ENCODE measurements at places on chromosomes 4 and X. TPM values are rescaled to one million over a fixed set of nuclear protein-coding genes. Genes with fewer than 3 reads are reported as not detected.

GAGE13 gene
- not detected for total RNA-seq

LGI2 gene
- total RNA-seq = not detected

CENPE gene
- total RNA-seq = 2.7 TPM

MAGEE2 gene
- not detected for total RNA-seq

TMPRSS11D gene
- not detected for total RNA-seq

ARMCX4 gene
- total RNA-seq = 20.5 TPM

SLC25A14 gene
- total RNA-seq = 13.0 TPM

FAM9B gene
- not detected for total RNA-seq

TSPAN5 gene
- 2.8 TPM for total RNA-seq

TRIM60 gene
- not detected for total RNA-seq

DNA sequence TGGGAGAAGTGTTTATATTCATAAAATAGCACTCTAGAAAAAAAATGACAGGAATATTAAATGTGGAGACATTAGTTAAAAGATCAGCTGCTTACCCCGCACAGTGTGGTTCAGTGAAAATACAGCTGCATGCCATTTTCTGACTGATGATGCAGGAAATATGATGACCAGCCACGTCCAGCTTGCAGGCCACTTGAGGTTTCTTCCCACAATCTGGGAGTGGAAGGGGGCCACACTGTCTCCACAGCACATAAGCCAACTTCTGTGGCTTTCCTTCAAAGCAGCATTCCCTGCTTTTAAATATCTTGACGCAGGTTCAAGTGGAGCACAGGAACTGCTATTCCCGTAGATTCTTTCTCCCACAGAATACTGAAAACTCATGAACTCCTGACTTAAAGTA is 173.4 kb upstream of the GALNT7 start:
- DNase-seq = no peak
- H3K4me3 ChIP-seq = no peak overlapping the region
- H3K36me3 ChIP-seq = no peaks in the 10 kb centered on the region
- no peak overlapping the region for H3K27ac ChIP-seq

DNA sequence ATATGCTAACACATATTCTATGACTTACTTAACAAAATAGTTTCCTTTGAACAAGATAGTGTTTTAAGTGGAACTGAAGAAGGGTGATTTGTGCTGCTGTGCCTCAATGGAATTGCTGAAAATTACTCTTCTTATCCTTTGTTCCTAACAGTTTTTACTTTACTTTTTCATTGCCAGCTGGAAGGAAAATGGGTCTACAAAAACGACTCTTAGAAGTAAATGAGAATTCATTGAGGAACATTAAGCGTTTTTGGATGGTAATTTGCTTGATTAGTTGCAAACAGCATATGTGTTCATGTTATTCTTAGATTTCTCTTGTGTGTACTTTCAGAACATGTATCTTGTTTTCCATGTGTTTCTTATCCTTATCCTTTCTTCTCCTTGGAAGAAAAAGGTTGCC is 170.4 kb upstream of the VEGFC start:
- no peak overlapping the region for H3K4me3 ChIP-seq
- H3K27me3 ChIP-seq = no peaks in the 10 kb centered on the region
- no peak for DNase-seq
- no peaks in the 10 kb centered on the region for H3K36me3 ChIP-seq
- H3K27ac ChIP-seq = no peak overlapping the region

DNA sequence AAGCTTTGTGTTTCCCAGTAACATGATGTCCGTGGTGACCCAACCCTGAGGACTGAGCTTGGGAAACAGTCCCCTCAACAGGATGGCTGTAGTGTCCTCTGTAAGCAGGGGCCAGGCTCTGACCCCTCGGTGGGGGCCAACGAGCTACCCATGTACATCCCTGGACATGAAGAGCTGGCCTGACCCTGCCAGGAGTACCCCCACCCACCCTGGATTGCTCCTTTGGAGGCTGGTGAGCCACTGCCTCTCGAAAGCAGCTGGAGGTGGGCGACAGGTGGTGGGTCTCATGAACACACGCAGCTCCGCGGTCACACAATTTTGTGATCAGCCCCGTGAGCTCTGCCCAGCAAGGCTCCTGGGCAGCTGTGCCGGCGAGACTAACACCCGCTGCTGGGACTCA is 33.5 kb downstream of the NSG1 start:
- no peak for DNase-seq
- H3K27me3 ChIP-seq = no peaks in the 10 kb centered on the region
- H3K4me3 ChIP-seq = no peak overlapping the region
- peaks cover 27% of the 10 kb centered on the region for H3K4me1 ChIP-seq
- H3K27ac ChIP-seq = no peak overlapping the region
- peaks cover 39% of the 10 kb centered on the region for H3K36me3 ChIP-seq

DNA sequence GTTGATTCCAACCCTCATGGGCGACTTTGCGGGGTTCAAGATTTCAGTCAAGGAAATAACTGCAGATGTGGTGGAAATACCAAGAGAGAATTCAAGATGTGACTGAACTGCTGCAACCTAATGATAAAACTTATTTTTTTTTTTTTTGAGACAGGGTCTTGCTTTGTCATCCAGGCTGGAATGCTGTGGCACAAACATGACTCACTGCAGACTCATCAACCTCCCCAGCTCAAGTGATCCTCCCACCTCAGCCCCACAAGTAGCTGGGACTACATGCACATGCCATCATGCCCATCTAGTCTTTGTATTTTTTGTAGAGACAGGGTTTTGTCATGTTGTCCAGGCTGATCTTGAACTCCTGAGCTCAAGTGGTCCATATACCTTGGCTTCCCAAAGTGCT is 19.5 kb upstream of the WDFY3 start:
- H3K4me1 ChIP-seq = no peaks in the 10 kb centered on the region
- H3K36me3 ChIP-seq = no peaks in the 10 kb centered on the region
- no peaks in the 10 kb centered on the region for H3K27me3 ChIP-seq
- no peak overlapping the region for H3K27ac ChIP-seq
- H3K4me3 ChIP-seq = no peak overlapping the region
- DNase-seq = no peak

DNA sequence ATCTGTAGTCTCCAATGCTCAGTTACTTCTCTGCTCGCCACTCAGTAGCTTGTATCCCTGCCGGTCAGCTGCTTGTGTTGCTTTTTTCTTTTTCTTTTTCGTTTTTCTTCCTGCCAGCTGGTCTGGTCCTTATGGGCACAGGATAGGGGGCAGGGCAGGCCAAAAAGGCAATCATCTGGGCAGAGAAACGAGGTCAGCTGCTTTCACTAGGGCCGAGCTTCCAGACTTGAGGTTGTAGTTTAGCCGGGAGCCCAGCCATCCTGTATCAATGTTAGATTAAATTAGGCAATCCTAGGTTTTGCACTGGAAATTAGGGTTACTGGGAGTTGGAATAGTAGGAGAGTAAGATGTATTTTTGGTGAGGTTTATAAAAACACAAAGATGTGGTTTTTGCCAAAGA is 3.4 kb downstream of the ARSF start:
- no peaks in the 10 kb centered on the region for H3K27me3 ChIP-seq
- H3K4me3 ChIP-seq = no peak overlapping the region
- H3K4me1 ChIP-seq = no peaks in the 10 kb centered on the region
- no peak for DNase-seq

GRCh38 chr4:94534401-94535312 is 82.9 kb downstream of the PDLIM5 start:
- H3K27me3 ChIP-seq = no peaks in the 10 kb centered on the region
- H3K4me3 ChIP-seq = no peak overlapping the region
- H3K27ac ChIP-seq = no peak overlapping the region
- no peaks in the 10 kb centered on the region for H3K36me3 ChIP-seq
- no peaks in the 10 kb centered on the region for H3K4me1 ChIP-seq

GRCh38 chr4:47239649-47240048 is 208.3 kb downstream of the GABRB1 start:
- H3K36me3 ChIP-seq = no peaks in the 10 kb centered on the region
- DNase-seq = no peak
- no peak overlapping the region for H3K4me3 ChIP-seq
- no peak overlapping the region for H3K27ac ChIP-seq

- H3K36me3 ChIP-seq = no peaks in the 10 kb centered on the region
- H3K4me3 ChIP-seq = no peak overlapping the region
- no peak for DNase-seq
- H3K4me1 ChIP-seq = no peaks in the 10 kb centered on the region
Measured at GRCh38 chr4:97103252-97103651, 1040.0 kb downstream of the STPG2 start.

DNA sequence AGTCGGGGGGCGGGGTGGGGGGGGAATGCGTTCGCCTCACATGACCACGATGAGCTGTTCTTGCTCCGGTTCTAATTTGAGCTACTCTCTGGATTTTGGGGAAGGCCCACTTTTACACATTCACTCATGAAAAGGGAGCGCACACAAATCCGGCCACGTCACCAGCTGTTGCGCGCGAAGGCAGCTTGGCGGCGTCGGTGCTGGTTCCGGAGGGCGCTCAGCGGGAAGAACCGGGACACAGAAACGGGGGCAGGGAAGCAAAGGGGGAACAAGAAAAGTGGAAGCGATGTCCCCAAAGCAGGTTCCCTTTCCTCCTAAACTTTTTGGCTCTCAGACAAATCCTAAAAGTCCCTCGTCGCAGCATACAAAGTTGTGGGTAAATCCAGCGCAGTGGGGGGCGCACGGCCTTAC is 605 bp downstream of the ANXA5 start:
- H3K27ac ChIP-seq = no peak overlapping the region
- peaks cover 19% of the 10 kb centered on the region for H3K4me1 ChIP-seq
- H3K36me3 ChIP-seq = no peaks in the 10 kb centered on the region
- peak overlapping the region; percentile 92 for H3K4me3 ChIP-seq
- DNase-seq = peak; percentile 50

DNA sequence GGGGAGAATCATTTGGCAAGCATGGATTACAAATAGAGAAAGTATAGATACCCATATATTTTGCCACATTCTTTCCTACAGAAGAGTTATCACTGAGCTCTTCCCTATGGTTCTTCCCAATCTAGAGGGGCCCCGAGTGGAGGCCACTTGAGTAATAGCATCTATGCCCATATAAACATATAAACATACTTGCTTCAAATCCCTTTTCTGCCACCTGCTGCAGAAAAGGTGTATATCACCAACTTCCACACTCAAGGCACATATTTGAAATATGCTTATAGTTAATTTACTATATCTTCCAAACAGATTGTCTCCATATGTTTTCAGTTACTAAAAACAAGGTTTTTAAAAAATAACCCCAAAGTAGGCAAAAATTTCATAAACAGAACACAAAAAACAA is 642.8 kb upstream of the DIPK2B start:
- peaks cover 8% of the 10 kb centered on the region for H3K4me1 ChIP-seq
- no peak for DNase-seq
- H3K4me3 ChIP-seq = no peak overlapping the region
- no peak overlapping the region for H3K27ac ChIP-seq
- H3K36me3 ChIP-seq = peaks cover 5% of the 10 kb centered on the region

- no peaks in the 10 kb centered on the region for H3K27me3 ChIP-seq
- no peak overlapping the region for H3K4me3 ChIP-seq
- no peak for DNase-seq
Measured at GRCh38 chr4:167775375-167775774, 317.0 kb upstream of the ANXA10 start.

- H3K4me3 ChIP-seq = no peak overlapping the region
- DNase-seq = no peak
- H3K27me3 ChIP-seq = no peaks in the 10 kb centered on the region
- peaks cover 6% of the 10 kb centered on the region for H3K36me3 ChIP-seq
- peaks cover 58% of the 10 kb centered on the region for H3K4me1 ChIP-seq
Measured at GRCh38 chr4:6957148-6957520, 47.5 kb downstream of the TBC1D14 start.

DNA sequence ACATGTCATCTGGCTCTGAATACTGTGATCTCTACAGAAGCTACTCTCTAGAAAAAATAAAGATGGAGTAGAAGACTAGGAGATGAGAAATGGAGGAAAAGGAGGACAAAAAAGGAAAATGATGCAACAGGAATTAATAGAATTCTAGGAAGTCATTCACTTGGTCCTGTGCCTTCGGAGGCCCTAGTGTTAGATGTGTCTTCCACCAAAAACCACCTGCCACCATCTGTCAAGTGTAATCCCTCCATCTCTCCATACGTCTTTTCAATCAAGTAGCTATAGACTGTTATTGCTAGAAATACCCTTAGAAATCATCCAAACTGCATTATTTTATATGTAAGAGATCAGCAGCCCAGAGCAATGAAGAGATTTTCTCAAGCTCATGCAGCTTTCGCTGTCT is 2.9 kb upstream of the RAB41 start:
- no peaks in the 10 kb centered on the region for H3K4me1 ChIP-seq
- no peak overlapping the region for H3K27ac ChIP-seq
- no peak for DNase-seq

DNA sequence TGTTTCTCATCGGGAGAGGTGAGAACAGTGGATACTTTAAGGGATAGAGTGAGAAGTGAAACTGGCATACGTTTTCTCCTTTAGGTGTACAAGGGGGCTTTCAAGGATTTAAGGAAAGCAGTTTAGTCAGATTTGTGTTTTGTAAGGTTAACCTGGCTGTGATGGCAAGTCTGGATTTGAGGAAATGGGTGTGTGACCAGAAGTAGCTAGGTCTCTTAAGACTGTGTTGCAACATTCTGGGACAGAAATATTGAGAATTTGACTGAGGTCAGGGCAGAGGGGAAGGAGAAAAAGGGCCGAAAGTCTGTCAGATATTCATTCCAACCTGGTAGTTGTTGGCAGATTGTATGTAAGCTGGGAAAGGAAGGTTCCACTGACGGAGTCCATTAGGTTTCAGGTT is 10.4 kb upstream of the GABRE start:
- no peak for DNase-seq
- no peak overlapping the region for H3K4me3 ChIP-seq
- no peaks in the 10 kb centered on the region for H3K4me1 ChIP-seq

DNA sequence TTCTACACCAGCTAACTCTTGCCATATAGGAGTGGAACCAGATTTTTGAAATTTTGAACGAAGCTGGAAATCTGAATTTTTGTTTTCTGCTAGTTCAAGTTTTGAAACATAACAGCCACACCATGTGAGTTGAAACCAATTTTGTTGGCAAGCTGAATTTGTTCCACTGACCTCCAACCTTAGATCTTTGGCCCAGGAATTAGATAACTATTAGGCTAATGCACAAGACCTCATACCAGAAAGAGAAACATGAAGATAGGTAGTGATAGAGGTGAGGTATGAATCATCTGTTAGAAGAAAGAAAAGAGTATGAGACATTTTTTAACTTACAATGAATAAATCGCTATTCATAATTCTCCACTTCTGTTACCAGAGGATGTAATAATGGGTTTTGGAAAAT is 76.8 kb upstream of the ACSL1 start:
- H3K27me3 ChIP-seq = peaks cover 6% of the 10 kb centered on the region
- no peaks in the 10 kb centered on the region for H3K4me1 ChIP-seq
- H3K36me3 ChIP-seq = no peaks in the 10 kb centered on the region
- H3K27ac ChIP-seq = no peak overlapping the region
- DNase-seq = no peak
- H3K4me3 ChIP-seq = no peak overlapping the region

GRCh38 chr4:139560406-139561104 is 4.5 kb upstream of the SETD7 start:
- H3K27me3 ChIP-seq = no peaks in the 10 kb centered on the region
- peak; percentile 73 for DNase-seq
- H3K36me3 ChIP-seq = no peaks in the 10 kb centered on the region
- no peak overlapping the region for H3K27ac ChIP-seq
- H3K4me3 ChIP-seq = peak overlapping the region; percentile 4
- H3K4me1 ChIP-seq = peaks cover 36% of the 10 kb centered on the region

- H3K27ac ChIP-seq = no peak overlapping the region
- no peak overlapping the region for H3K4me3 ChIP-seq
- no peaks in the 10 kb centered on the region for H3K27me3 ChIP-seq
- H3K4me1 ChIP-seq = no peaks in the 10 kb centered on the region
- no peak for DNase-seq
- no peaks in the 10 kb centered on the region for H3K36me3 ChIP-seq
Measured at GRCh38 chrX:29728639-29729038, 486.7 kb upstream of the MAGEB2 start.

- no peaks in the 10 kb centered on the region for H3K27me3 ChIP-seq
- H3K27ac ChIP-seq = no peak overlapping the region
- no peak overlapping the region for H3K4me3 ChIP-seq
Measured at GRCh38 chrX:135213200-135213844, 38.5 kb upstream of the ETDA start.

All from CD4-positive, alpha-beta T cell (primary cell).